ENCODE measurements at places on chromosomes 2 and 18.
A peak's percentile ranks its signal among the peaks of the same experiment; 100 is the strongest.

DNA sequence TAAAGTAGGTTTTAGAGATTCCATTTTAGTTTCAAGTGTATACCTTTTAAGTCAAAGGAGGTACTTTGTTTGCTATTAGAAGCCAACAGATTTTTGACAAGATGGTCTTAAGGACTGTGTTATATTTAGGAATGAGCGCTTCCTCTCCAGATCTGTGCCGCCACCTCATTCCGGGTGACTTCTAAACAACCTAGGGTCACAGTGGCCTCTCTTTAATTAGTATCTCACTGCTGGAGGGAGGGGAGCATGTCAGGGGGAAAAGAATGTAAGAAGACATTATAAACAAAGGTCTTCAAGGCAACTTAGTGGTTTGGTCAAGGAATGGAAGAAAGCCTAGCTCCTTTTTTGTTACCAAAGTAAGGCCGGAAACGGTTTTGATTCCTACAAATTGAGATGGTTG, 67.0 kb downstream of the RBMS1 start:
- DNase-seq: no peak

DNA sequence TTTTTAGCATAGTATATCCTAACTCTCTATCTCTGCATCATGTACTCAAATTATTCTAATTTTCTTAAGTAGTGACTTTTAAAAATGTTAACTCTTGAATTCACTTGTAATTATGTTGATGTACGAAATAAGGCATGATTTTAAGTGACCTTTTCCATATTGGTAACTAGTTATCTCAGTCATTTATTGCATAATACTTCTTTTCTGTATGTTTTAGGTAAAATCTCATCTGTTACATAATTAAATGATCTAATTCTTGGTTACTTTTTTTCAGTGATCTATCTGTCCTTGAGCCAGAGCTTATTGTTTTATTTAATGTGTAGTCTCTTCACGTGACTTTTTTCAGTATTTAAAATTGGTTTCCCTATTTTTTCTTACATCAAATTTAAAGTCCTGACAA, 4.8 kb upstream of the UBE2E3 start:
- no peak for DNase-seq

DNA sequence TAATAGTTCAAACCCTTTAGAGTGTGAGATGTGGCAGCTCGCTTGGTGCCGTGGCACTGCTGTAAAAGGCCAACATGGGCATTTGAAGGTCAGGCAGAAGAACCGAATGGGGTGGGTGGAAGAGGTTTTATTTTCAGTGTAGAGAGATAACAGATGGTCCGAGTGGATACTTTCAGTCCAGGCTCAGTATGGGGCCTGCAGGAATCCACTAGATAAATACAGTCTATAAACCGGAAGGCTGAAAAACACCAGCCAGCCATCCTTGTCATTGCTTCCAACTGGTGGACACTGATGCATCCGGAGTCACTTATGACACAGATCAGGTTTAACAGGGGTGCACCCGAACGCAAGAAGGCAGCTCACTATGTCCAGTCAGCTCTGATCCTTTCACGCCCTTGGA, 55.7 kb upstream of the AMMECR1L start:
- DNase-seq: no peak

DNA sequence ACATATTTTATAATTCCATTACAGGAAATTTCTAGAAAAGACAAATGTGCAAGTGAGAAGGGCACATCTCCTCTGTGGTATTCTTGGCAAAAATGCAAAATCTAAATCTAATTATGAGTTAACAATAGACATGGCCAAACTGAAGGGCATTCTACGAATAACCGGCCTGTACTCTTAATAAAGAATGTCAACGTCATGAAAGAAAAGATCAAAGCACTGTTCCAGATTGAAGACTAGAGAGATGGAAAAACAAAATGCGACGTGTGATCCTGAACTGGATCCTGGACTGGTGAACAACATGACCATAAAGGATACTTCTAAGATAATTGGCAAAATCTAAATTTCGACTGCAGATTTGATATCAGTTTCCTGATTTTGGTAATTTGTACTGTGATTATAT, 3.0 kb downstream of the CDKL4 start:
- no peak for DNase-seq

DNA sequence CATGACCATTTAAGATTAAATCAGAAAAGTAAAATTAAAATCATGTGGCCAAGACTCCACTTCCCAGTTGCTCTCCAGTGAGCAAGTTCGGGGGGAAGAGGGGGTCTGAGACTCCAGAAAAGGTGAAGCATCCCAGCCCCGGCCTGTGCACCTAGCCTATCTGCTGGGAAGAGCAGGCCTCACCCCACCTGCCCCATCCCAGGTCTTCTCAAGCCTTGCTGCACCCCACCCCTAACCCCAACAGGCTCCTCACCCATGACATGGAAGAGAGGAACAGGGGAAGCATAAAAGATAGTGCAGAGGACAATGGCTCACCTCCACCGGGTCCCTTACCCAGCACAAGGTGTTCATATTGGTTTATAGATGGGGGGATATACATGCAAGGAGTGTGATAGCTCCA, 14.6 kb downstream of the CIB4 start:
- no peak for DNase-seq

- no peak for DNase-seq
Measured at GRCh38 chr2:231696004-231696367, 12.3 kb upstream of the PTMA start.

DNA sequence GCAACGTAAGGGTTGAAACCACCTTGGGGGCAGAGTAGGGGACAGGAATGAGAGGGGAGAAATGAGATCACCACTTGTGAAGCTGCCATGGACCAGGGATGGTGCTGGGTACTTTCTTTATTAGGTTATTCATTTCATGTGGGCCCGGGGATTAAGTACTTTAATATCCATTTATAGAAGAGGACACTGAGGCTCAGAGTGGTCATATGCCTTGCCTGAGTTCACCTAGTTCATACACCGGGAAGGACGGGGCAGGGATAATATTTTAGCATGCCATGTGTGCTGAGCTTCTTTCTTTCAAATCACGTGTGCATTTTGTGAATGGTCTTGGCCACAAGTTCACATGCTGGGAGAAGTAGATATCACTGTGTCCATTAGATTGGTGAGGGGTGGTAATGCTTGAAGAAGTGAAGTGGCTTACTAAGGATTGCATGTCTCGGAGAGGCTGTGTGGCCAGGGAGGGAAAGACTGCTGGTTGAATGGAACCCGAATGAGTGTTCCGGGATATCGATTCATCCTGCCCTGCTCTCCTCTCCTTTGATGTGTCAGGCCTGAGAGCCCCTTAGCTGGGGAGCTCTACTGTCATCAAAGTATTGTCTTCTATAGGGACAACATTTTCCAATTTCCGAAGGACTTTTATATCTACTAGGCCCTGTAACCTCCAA, 187.1 kb downstream of the MYCN start:
- DNase-seq: no peak

- no peak for DNase-seq
Measured at GRCh38 chr2:218332920-218333645, 23.6 kb upstream of the CATIP start.

DNA sequence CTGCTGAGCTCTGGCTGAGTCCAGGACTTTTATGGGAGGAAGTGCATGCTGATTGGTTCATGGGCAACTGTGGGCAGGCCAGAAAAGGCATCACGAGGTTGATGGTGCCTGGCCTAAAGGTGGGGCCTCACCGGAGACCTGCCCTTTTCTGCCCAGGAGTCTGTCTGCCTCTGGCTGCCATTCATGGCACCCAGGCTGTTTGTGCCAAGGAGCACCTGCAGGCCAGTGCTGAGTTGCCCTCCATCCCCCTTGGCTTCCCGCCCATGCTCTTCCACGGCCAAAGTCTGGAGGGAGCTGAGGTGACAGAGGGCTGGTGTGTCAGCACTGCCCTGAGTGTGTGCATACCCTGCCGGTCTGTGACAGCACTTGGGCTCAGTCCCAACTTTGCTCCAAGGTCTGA, 123.2 kb downstream of the PTH2R start:
- DNase-seq: no peak

- no peak for DNase-seq
Measured at GRCh38 chr2:69725706-69726360, 16.1 kb upstream of the ANXA4 start.

GRCh38 chr2:207248702-207249377, 83.1 kb upstream of the KLF7 start:
- DNase-seq: peak; percentile 37

- DNase-seq: no peak
Measured at GRCh38 chr2:82823892-82824291, 1635.2 kb downstream of the SUCLG1 start.

DNA sequence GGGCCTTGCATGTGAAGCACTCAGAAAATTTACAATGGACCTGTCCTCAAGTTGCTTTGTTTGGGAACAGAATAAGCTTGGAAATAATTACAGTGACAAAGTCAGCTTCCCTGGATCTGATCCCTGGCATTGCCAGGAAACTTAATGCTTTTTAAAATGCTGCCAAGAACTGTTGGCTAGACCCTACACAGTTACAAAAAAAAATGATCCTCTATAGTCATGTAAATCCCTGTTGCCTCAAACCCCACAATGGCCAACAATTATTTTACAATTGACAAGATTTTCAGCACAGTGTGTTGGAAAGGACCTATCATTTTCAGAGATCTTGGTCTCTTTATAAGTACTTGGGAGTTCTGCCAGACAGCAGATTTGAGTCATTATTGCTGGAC, 470.4 kb upstream of the ACVR2A start:
- DNase-seq: peak; percentile 3

DNA sequence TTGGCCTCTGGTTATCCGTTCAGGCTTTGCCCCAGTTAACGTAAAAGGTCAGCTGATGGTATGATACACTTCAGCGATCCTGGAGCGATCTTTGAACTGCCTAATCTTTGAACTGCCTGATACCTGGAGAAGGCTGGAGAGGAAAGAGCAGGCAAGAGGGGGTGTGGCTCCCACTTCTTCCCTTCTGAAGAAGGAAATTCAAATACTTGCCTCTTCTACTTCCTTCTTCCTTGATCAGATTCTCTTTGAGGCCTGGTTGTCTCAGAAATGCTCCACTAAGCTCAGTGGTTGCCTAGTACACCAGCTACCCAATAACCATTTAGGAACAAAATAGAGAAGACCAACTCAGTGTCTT, 619 bp downstream of the GALM start:
- DNase-seq: no peak

DNA sequence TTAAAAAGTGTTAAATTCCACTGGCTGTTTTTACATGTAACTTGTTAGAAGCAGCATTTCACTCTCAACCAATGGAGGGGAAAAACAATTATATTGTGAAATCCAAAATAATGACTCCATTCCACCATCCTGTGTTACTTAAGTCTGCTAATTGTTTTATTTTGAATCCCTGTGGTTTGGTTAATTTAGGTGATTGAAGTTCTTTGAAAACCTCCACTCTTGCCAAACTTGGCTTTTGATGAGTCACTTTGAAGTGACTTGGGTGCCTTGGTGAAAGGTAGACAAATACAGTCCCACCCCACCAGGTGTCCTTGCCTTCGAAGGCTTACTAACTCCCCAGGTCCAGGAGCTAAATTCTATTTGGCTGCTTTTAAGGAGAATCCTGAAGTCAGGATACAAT, 1303.8 kb upstream of the NRXN1 start:
- no peak for DNase-seq

DNA sequence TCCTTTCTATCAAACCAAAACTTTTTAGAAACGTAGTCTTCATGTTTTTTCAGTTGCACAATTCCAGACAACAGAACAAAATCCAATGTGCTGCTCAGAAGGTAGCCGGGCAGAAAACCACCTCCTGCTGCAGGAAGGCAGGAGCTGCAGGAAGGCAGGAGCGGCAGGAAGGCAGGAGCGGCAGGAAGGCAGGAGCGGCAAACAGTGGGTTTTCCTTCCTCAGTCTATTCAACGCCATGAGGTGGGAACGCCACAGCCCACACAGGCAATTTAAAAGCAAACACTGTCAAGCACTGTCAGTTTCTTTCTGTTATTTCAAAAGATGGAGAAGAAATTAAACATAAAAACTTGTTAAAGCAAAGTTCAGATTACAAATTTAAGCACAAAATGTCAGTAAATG, 601.2 kb upstream of the SALL3 start:
- no peak for DNase-seq

DNA sequence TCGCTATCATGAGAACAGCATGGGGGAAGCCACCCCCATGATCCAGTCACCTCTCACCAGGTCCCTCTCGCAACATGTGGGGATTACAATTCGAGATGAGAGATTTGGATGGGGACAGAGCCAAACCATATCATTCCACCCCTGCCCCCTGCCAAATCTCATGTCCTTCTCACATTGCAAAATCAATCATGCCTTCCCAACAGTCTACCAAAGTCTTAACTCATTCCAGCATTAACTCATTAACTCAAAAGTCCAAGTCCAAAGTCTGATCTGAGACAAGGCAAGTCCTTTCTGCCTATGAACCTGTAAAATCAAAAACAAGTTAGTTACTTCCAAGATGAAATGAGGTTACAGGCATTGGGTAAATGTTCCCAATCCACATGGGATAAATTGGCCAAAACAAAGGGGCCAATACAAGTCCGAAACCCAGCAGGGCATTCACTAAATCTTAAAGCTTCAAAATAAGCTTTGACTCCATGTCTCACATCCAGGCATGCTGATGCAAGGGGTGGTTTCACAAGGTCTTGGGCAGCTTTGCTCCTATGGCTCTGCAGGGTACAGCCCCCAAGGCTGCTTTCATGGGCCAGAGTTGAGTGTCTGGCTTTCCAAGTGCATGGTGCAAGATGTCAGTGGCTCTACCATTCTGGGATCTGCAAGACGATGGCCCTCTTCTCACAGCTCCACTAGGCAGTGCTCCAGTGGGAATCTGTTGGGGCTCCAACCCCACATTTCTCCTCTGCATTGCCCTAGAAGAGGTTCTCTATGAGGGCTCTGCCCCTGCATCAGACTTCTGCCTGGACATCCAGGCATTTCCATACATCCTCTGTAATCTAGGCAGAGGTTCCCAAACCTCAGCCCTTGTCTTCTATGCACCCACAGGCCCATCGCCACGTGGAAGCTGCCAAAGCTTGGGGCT, 14.8 kb downstream of the TAF1B start:
- no peak for DNase-seq

DNA sequence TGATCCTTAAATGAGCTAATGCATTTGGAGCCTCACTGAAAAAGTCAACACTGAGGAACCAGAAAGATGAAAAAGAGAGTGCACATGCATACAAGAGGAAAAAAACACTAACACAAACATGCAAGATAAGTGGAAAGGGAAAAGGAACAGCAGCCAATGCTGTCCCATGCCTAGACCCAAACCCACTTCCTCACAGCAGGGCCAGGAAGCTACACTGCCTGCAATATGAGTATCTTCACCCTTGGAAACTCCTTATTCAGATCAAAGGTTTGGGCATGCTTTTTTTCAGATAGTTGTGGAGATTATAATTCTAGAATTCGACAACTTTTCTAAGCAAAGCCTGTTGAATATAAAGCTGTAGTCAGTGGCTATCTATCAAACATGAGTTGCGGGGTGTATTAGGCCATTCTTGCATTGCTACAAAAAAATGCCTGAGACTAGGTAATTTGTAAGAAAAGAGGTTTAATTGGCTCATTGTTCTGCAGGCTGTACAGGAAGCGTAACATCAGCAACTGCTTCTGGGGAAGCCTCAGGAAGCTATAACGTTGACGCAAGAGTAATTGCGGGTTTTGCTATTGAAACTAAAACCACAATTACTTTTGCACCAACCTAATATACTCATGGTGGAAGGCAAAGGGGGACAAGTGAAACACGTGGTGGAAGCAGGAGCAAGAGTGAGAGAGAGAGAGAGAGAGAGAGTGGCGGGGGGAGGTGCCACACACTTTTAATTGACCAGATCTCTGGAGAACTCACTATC, 138.2 kb downstream of the MBD2 start:
- DNase-seq: no peak

GRCh38 chr2:42446503-42447271, 47.1 kb downstream of the KCNG3 start:
- peak; percentile 1 for DNase-seq

GRCh38 chr18:49352321-49352720, 108.1 kb downstream of the DYM start:
- no peak for DNase-seq

GRCh38 chr18:57205641-57206040, 58.8 kb downstream of the BOD1L2 start:
- no peak for DNase-seq

All from NCI-H226 (cell line).